ENCODE measurements at places on chromosomes 4 and X.

- DNase-seq: no peak
Measured at GRCh38 chr4:141339966-141340365, 119.3 kb downstream of the ZNF330 start.

GRCh38 chr4:125168531-125168930 is 146.2 kb upstream of the FAT4 start:
- DNase-seq: no peak

DNA sequence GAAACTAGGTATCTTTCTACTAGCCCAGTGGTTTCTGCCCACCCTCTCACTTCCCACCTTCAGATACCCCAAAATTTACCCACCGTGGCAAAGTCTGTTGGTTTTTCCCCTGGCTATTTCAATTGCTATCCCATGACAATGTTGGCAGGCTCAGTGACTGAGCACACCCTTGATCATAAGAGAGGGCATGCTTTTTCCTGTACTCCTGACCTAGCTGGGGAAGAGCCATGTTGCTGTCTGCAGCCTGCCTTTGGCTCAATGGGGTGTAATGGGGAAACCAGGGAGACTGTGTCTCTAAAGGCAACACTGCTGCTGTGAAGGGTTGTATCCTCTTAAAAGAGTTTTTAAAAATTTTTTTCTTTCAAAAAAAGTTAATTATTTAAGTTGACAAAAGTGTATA is 90.4 kb upstream of the CITED1 start:
- no peak for DNase-seq

GRCh38 chr4:107743532-107743931 is 23.5 kb upstream of the PAPSS1 start:
- DNase-seq: no peak

DNA sequence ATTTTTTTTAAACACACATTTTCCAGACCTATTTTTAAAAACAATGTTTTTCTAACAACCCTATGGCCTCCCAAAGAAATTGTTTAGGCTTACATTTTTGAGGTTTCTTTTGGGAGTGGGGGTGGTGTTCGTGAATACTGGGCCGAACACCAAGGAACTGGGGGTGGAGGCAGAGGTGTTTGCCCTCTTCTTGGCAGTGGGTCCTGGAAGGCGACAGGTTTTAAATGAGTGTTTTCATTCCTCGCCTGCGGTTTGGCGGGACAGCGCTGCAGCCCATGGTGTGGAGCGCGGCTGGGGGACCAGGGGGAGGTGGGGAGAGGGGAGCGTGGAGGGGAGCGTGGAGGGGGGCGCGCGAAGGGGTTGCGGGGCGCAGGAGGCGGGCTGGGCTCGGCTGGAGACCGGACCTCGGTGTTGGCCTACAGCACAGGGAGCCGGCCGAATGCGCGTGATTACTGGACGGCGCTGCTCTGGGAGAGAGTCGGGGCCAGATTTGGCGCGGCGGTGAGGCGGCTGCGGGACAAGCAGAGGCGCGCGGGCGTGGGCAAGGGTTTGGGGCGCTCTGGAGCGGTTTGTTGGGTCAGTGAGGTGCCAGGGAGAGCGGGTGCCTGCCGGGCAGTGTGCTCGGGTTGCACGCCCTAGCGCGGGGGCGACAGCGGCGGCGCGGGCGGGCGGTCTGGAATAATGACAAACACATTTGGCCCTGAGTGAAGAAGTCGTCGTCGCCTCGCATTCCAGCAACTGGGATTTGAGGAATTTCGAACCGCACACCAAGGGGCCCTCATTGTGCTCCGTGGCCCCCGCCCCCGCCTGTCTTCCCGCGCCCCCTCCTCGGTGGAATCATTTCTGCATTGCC is 764 bp downstream of the PDGFRA start:
- no peak for DNase-seq

DNA sequence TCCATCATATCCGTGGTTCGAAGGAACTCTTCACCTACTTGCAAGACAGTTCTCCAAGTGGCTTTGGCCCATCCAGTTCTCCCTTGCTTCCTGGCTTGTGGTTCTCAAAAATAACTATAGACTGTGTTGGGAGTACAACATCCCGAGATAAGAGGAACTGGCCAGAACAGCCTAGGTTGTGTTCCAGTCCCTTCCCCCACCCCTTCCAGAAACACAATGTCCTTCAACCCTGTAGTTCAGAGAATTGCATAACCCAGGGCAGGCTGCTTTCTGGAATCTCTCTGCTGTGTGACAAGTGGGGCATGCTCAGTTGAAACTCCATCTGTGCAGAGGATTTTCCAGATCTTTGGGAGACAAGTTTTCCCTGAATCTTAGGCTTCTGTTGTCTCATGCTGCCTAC is 206.5 kb downstream of the PCDH10 start:
- DNase-seq: no peak

GRCh38 chrX:73561801-73562200 is 1.2 kb upstream of the CHIC1 start:
- DNase-seq: no peak

DNA sequence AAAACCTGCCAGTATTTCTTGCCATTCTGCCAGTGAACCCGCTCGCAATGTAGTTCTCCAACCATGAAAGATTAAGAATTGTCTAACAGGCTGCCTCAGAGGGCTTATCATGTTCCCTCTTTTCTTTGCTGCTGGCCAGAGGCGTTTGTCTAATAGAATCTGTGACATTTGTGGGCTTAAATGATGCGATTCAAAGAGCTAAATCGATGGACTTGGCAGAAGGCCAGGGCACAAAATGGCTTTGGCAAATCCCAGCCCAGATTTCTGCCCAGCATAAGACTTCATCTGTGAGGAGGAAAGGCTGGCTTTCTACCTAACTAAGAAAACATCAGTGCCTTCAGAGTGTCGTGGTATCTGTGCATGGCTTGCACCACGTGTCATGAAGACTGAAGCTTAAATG is 79.9 kb downstream of the TRPC5OS start:
- DNase-seq: no peak

GRCh38 chr4:128286474-128287058 is 1.0 kb downstream of the PGRMC2 start:
- no peak for DNase-seq

- DNase-seq: no peak
Measured at GRCh38 chrX:49286136-49286535, 16.5 kb downstream of the PPP1R3F start.

- no peak for DNase-seq
Measured at GRCh38 chr4:2797545-2798305, 4.8 kb downstream of the SH3BP2 start.

DNA sequence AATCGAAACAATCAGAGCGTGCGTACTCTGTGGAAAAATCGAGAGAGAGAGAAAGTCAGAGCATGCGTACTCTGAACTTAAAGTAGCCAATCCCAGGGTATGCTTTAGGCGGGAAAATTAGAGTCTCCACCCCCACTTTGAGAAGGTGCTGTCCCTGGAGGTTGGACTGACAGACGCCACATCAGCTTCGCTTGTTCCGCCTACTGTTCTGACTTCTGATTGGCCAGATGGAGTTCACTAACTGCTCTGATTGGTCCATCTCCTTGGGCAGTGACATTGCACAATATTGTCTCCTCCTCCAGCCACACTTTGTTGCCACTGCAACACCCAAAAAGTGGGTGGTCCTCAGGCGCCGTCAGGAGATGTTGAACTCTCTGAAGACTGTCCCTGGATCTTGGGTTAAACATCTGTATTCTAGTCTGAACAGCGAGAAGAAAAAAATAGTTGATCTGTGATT is at the start of gene SSX5:
TSS of gene SSX5 (minus strand) at position 51 of the 457 bp plus-strand sequence. CDS start 1,437 bp downstream, outside the sequence.
- no peak for DNase-seq

DNA sequence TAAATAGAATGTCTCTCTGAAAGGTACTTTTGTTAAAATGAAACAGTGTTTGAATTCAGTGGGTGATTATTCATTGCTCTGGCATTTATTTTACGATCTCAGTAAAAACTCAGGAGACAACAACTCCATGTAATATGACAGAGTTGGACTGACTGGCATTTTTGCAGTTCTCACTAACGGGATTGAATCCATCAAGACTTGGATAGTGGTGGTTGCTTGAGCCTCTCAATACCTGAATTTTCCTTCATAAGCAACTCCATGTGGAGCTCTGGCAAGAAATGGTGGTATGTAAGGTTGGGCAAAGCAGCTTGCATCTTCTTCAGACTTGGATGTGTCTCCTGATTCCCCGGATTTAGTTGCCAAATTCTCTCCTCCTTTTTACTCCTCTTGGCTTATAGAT is 72.7 kb downstream of the FRMPD4 start:
- DNase-seq: no peak

- DNase-seq: no peak
Measured at GRCh38 chr4:8155660-8156421, 2.8 kb downstream of the ABLIM2 start.

DNA sequence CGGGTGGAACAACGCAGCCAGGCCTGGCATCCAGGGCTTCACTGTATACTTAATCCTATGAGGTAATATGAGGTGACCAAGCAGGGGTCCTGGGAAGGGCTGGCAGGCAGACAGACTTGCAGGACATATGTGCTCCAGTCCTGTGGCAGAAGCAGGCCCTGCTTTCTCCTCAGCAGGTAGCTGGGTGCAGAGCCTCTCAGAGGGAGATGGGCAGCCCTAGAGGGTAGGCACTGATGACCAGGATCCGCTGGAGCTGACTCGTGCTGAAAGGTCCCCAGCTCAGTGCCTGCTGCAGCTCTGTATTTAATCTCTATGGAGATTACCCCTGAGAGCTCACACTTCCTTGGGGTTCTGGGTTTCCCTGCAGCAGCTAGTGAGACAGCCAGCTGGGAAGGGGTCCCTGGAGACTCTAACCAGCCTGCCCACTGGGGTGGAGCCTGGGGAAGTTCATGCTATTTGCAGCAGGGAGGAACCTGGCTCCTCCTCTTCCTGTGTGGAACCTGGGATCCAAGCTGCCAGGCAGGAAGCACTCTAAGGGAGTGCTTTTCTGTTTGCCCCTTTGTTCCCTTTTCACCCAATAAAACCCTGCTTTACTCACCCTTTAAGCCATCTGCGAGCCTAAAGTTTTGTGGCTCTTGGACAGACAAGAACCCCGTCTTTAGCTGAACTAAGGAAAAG is 339.2 kb downstream of the DCAF12L2 start:
- DNase-seq: no peak

- DNase-seq: no peak
Measured at GRCh38 chr4:169236873-169237626, 33.7 kb downstream of the SH3RF1 start.

DNA sequence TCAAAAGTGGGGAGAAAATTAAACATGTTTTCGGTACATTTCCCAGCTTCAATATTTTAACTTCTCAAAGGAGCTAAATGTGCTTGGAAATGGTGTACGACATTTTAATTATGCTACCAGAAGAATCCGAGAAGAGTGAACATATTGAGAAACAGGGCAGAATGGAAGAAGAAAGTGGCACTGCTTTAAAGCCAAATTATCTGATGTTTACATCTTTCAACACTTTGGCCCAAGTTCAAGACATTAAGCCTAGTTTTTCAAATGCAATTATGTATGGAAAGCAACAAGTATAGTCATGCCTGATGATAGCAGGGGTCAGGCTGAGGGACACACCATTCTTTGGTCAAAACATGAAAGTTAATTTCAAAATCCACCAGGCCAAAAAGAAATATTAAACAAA is 577.9 kb upstream of the ZFP42 start:
- no peak for DNase-seq

DNA sequence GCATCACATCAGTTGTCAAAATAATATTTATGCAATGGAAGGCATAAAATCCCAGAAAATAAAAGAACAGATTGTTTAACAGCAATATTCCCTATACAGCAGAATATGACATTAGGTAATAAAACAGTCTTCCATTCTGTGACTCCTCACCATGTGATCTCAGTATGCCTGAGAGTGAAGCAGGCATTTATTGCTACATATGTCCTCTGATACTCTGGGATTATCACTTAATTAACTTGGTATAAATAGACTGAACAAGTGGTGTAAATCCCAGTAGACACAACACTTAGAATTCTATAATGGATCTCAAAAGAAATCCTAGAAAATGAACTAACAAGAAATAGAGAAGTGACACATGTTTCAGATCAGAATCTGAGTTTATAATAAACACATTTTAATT is 841.3 kb downstream of the PDHA2 start:
- DNase-seq: no peak

GRCh38 chrX:154380153-154380552 is 1.1 kb downstream of the EMD start:
- DNase-seq: no peak

DNA sequence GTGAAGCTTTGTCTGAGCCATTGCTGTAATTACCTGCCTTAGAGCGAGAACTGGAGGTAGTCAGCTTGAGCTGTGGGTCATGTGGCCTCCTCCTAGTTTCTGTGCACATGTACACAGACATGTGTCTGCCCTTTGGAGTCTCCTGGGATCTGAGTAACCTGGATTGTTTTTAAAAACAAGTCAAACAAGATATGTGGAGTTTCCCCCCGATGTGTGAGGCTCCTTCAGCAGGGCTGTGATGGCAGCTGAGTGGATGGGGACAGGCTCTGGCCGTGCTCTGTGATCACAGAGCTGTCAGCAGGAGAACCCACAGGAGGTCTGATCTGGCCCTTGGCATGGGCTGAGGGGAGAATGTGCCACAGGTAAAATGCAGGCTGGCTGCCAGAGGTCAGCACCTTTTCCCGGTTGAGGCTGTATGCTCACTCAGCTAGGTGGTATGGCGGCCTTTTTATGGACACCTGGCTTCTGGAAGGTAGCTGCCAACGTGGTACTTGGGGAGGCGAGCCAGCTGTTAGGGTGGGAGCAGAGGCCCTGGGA is 38.4 kb downstream of the NOP14 start:
- no peak for DNase-seq

DNA sequence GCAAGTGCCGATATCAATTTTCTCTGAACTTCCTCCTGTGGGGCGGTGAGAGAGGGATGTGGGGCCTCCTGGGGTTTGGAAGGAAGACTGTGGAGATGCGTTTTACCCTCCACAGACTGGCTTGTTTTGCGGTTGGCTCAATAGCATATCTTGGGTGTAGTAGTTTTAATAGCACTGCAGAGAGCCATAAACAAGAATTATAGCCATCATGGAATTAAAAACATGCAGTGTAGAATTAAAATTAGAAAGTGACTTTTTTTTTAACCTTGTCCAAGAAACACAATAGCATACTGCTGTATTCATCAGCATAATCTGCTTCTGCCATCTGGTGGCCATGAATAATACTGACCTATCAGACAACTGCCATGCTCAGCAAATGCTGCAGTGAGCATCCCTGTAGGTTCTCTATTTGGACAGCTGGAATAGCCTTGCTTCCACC is 47.3 kb upstream of the SCML1 start:
- DNase-seq: no peak

- no peak for DNase-seq
Measured at GRCh38 chr4:42357325-42357724, 40.0 kb upstream of the SHISA3 start.

- DNase-seq: no peak
Measured at GRCh38 chr4:181659202-181659601, 584.0 kb upstream of the TENM3 start.

GRCh38 chr4:170109586-170110284 is 20.0 kb upstream of the AADAT start:
- no peak for DNase-seq

DNA sequence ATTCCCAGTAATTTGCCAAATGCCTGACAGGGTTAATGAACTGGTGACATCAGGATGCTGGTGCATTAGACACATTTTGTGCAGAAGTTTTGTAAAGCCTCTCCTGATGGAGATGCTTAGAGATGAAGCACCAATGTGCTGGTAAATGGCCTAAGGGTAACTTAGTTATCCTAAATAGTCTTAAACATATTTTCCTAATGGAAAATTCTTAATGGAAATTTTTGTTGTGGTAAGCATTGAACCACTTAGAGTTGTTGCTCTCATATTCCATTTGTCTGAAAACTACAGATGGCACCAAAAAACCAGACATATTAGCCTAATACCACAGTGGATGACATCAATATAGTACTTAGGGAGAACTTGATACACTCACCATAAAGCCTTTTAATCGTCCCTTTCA is 154.5 kb upstream of the ANK2 start:
- DNase-seq: no peak

Measured in GOT3 (cell line).